ENCODE measurements at places on chromosomes 1 and 21. TPM values are rescaled to one million over a fixed set of nuclear protein-coding genes. Genes with fewer than 3 reads are reported as not detected.

ANXA9 gene
- 0.22 TPM for polyA plus RNA-seq

LCE1F gene
- not detected for polyA plus RNA-seq

TNFRSF1B gene
- 63.2 TPM for polyA plus RNA-seq

LCE2A gene
- polyA plus RNA-seq: not detected

GREM2 gene
- polyA plus RNA-seq: 0.45 TPM

COL8A2 gene
- polyA plus RNA-seq: 4.3 TPM

GRCh38 chr1:22749919-22750684 lies 39.5 kb downstream of the EPHB2 start:
- peaks cover 13% of the 10 kb centered on the region for H3K27me3 ChIP-seq
- H3K4me3 ChIP-seq: no peak overlapping the region
- H3K4me1 ChIP-seq: peaks cover 41% of the 10 kb centered on the region
- no peak for DNase-seq
- H3K27ac ChIP-seq: peak overlapping the region; percentile 41
- H3K36me3 ChIP-seq: no peaks in the 10 kb centered on the region

- H3K27ac ChIP-seq: no peak overlapping the region
- no peak overlapping the region for H3K4me3 ChIP-seq
- no peaks in the 10 kb centered on the region for H3K27me3 ChIP-seq
- no peak for DNase-seq
- no peaks in the 10 kb centered on the region for H3K4me1 ChIP-seq
Observed at GRCh38 chr1:206954459-206955342, 8.4 kb upstream of the PIGR start.

DNA sequence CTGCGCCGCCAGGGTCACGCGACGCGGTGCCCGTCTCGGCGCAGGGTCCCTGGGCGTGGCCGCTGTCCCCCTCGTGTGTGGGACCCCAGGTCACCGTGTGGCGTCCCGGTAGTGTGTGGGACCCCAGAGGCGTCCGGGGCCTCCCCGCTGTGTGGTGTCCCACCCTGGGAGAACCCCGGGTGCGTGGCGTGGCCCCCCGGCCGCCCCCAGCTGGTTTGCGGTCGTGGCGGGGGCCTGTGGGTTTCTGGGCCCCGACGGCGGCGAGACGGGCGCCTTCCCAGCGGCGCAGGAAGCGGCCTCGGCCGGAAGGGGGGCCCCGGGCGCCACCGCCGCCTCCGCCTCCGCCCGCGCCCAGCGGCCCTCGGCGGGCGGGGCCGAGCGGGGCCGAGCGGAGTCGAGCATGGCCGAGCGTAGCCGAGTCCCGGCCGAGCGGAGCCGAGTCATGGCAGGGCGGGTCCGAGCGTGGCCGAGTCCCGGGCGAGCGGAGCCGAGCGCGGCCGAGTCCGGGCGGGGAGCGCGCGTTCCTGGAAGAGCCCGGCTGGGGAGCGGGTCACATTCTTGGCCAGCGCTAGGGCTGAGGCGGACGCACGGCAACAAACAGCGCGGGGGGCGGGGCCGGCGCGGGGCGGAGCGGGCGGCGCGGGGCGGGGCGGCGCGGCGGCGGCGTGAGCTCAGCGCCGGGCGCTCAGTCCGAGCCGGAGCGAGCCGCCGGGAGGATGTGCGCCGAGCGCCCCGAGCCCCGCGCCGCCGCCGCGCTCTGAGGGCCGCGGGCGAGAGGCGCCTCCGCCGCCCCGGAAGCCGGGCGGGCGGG lies 568 bp upstream of the SKI start:
- peak overlapping the region; percentile 90 for H3K27ac ChIP-seq
- H3K4me1 ChIP-seq: peaks cover 56% of the 10 kb centered on the region
- peak overlapping the region; percentile 44 for H3K4me3 ChIP-seq
- H3K27me3 ChIP-seq: peaks cover 8% of the 10 kb centered on the region

GRCh38 chr1:187157552-187157951 lies 328.8 kb downstream of the PLA2G4A start:
- H3K27me3 ChIP-seq: no peaks in the 10 kb centered on the region
- no peak overlapping the region for H3K27ac ChIP-seq
- H3K36me3 ChIP-seq: no peaks in the 10 kb centered on the region
- H3K4me1 ChIP-seq: no peaks in the 10 kb centered on the region

Data from spleen (tissue), 13 donors.